ENCODE measurements at places on chromosomes 5 and 9.

- peak; percentile 57 for DNase-seq
These were observed 24.5 kb upstream of the SEMA4D start for GRCh38 chr9:89522261-89522958.

- no peak for DNase-seq
These were observed 60.3 kb upstream of the PTGER4 start for GRCh38 chr5:40619421-40619820.

DNA sequence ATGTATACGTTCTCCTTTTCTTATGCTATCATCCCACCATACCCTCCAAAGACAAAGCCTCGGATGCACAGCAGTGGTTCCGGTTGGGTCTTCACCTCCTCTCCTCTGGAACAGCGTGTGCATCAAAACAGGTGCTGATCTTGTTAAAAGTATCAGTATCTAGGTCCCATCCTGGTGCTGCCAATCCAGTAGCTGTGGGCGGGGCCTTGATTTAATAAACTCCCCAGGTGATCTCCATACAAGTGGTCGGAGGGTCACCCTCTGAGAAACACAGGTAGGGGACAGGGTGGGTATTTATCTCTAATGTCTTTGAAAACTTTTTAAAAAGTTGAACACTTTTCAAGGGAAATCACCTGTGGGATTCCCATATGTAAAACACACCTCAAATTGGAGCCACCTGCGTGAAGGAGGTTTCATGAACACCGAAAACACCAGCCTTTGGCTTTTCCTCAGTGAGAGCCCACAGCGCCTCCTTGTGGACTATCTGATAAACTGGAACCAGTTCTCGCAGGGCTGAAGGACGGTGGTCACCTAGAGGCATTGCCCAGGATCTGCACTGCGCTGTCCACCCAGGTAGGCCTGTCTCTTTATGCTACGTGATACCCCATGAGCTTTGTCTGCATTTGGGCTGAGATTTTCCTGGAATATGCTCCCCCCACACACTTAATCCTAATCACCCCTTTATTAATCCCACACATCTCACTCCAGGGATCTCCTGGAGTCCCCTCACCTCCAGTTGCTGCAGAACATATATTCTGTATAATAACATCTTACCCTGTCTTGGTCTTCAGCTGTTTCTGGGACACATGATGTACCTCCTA is 80.5 kb upstream of the EPB41L4B start:
- DNase-seq, result peak; percentile 38

- no peak for DNase-seq
These were observed 29.4 kb upstream of the LIFR start for GRCh38 chr5:38585816-38586215.

GRCh38 chr9:20650750-20651299 is 28.5 kb upstream of the MLLT3 start:
- DNase-seq, result no peak

DNA sequence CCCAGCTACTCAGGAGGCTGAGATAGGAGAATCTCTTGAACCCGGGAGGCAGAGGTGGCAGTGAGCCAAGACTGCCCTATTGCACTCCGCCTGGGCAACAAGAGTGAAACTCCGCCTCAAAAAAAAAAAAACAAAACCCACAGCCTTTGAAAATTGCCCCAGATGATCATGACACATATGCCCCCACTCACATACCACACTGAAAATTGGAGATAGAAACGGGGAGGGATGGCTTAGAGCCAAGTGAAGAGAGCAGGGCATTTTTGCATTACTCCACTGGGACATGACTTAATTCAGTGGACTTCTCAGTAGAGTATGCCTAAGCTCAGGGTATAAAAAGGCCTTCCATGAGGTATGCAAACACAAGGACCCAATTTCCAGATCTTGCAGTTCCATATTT is 309.3 kb downstream of the BNC2 start:
- no peak for DNase-seq
